ENCODE measurements at places on chromosomes 3 and 15.

DNA sequence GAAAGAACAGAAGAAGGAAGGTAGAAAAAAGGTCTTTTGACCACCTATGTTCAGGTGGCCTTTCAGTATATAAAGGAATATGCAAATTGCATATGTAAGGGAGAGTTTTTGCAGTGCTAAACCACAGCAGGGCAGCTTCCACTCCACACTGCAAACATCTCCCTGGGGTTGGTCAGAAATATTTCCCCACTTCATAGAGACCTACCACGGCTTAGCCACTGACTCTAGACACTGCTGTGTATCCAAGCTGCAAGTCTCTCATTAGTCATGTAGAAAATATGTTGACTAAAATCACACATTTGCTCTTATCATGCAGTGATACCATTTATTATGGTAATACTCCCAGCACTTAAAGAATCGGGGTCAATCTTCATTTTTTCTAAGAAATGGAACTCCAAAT, 214.9 kb upstream of the NR2F2 start:
- DNase-seq, result no peak

DNA sequence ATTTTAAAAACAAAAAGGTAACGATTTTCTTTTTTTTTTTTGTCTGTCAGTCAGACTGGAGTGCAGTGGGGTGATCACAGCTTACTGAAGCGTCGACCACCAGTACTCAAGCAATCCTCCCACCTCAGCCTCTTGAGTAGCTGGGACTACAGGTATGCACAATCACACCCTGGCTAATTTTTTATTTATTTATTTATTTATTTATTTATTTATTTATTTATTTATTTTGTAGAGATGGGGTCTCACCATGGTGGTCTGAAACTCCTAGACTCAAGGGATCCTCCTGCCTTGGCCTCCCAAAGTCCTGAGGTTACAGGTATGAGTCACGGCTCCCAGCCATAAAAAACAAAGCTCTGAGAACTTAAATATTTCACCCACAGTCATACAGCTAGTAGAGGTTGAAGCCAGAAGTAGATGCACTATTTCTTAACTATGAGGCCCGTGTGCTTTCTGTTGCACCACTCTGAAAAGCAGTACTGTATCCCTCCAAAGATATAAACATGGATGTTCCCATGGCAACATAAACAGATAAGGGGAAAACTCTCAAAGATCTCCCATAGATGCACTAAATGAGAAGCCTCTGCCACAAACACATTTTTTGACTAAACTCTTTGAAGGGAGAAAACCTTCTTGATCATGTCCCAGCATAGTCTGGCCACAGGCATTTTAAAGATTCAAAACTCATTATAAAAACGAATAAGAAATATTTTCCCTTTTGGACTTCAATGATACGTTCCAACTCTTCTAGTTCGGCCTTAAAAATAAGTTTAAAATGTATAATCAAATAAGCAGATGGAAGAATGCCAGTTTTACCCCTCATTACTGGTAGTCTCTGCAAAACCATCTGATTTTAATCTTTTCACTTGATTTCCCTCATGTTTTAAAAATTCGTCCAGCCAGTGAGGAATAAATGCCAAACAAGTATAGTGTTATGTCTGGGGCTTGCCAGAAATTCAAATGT, 162.3 kb upstream of the ARHGEF26 start:
- DNase-seq, result no peak

- no peak for DNase-seq
Measured at GRCh38 chr3:128317101-128317697, 149.5 kb downstream of the DNAJB8 start.

DNA sequence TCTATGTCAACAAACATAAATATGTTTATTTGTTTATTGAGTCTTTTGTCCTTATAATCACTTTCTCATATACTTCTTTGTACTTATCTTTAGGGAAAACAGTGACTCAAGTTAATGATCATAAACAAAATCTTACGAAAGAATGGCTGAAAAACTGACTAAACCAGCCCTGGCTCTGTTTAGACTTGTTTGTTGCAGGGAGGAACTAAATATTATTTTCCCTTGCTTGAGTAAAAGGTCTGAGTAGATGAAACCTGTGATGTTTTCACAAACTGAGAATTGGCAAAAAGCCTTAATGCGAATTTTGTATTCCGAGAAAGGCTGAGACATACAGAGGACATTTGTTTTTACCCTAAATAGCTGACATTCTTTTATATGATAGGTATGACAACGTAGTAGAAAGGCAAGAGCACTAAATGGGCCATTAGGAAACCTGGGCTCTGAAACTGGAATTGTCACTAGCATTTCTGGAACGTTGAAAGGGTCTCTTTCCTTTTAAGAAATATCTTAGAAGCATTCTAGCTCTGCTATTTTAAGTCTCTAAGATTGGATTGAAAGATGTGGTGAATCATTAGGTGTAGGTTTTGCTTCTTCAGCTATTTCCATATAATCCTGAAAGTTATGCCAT, 18.2 kb upstream of the CLDN16 start:
- no peak for DNase-seq

DNA sequence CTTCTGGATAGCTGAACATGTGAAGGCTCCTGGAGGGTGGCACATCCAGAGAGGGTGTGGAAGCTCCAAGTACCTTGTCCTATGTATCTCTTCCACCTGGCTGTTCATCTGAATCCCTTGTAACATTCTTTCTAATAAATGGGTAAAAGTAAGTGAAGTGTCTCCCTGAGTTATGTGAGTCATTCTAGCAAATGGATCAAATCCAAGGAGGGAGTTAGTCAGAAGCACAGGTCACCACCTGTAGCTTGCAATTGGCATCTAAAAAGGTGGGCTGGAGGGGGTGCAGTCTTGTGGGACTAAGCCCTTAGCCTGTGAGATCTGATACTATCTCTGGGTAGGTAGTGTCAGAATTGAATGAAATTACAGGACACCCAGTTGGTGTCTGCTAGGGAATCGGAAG, 71.0 kb downstream of the WWTR1 start:
- no peak for DNase-seq

GRCh38 chr3:79414806-79415205, 353.0 kb downstream of the ROBO1 start:
- DNase-seq, result no peak

DNA sequence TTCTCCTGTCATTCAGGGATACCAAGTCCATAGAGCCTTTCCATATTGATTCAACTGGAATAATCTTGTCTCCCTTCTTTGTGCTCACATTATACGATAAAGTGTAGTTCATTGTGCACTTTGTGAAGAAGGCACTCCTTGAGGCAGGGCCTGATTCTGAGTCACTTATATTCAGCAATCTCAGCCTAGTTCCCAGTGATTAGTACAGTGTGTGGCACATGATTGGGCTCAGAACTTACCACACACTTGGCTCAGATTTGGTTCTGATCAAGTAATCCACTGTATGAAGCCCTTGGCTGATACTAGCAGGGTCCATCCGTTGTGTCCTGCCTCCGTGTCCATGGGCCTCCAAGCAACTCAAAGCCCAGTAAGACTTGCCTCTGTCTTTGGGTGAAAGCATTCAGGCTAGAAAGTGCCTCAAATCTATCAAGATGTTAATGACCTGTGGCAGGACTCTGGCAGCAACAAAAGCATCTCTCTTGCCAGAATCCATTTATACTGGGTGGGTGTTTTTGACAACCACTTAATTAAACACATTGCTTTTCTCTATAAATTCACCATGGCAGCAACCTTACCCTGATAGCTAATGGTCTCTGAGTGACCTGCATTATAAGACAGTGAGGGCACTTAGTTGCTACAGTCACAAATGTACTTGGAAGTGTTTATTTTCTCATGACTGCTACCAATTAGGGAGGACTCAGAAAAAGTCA, 51.3 kb downstream of the TPRG1 start:
- no peak for DNase-seq

- DNase-seq, result no peak
Measured at GRCh38 chr15:80549191-80549590, 145.0 kb downstream of the ARNT2 start.

GRCh38 chr3:12452361-12453330, 31.6 kb upstream of the TSEN2 start:
- no peak for DNase-seq

DNA sequence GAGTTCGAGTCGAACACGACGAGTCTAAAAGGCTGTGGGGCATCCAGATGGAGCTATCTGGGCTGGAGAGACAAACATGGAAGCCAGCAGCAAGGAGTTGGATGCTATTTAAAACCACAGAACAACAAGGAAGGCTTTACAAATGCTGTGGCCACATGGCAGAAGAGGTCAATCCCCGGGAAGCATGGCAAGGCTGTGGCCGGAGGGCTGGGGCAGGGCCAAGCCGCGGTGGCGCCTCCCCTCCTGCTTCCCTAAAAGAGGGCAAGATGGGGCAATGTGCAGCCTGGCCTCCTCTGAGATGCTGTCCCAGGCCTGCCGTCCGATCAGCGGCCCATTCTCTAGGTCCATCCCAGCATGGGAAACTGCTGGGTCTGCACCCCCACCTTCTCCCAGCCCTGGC, 139.1 kb downstream of the SRGAP3 start:
- DNase-seq, result no peak

GRCh38 chr3:183762304-183762703, 63.1 kb downstream of the MAP6D1 start:
- DNase-seq, result no peak

GRCh38 chr3:42562047-42562907, 19.5 kb downstream of the SEC22C start:
- peak; percentile 65 for DNase-seq

DNA sequence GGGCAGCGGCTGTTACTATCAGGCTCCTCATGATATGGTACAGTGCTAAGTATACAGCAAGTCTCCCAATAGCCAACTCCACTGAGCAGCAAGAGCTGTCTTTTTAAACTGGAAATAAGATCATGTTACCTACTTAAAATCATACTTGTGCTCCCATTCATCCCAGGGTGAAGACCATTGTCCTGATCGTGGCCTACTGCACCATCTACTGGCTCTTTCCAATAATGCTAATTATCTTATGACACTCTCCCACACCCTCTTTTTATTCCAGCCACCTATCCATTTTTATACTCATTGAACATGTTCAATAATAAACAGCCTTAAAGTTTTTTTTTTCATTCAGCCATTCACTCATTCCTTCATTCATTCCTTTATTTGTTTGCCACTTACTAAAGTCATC, 117.7 kb downstream of the GBE1 start:
- DNase-seq, result peak; percentile 10

DNA sequence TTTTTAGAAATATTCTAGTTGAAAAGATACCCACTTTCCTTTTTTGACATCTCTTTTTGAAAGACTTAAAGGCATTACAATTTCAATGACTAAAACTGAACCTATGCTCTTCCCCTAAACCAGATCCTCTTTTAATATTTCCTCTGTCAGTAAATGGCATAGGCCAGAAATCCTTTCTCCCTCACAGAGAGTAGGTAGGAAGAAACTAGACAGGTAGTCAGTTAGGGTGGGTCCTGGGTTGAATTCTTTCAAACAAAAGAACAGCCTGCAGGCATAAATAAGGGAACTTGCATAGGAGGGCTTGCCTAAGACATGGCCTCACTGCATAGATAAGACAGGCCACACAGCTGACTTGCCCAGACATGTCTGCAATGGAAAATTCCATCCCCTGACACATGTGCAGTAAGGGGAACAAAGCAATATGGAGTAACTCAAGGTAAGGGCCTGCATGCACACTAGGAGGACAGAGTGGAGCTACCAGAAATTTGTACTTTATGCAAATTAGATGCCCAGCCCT, 23.1 kb downstream of the PLSCR5 start:
- DNase-seq, result no peak

- DNase-seq, result no peak
Measured at GRCh38 chr15:98744506-98744905, 96.2 kb downstream of the IGF1R start.

DNA sequence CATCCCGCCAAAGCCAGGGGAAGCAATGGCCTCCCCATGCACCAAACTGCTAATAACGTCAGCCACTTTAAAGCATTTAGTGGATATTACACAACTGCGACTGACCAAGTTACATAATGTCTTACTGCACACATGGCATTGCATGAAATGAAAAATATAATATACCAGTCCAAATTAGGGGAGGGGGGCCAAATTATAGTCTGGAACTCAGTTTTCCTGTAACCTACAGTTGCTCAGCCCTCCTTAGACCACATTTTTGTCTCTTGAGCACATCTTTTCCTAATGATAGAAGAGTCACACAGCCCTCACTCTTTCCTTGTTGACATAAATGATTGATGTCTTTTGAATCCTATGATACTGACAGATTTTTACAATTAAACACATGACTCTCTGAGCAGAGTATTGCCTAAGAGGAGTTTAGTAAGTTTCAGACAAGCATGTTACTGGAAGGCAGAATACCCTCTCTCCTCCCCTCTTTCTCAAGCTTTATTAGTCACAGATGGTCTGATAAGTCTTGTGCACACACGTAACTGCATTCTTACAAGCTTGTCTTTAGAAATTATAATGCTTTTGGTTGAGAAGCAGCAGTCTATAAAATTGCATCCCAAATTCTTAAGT, 1.1 kb upstream of the PLD1 start:
- DNase-seq, result no peak

GRCh38 chr3:18064586-18064985, 322.2 kb upstream of the TBC1D5 start:
- DNase-seq, result no peak

DNA sequence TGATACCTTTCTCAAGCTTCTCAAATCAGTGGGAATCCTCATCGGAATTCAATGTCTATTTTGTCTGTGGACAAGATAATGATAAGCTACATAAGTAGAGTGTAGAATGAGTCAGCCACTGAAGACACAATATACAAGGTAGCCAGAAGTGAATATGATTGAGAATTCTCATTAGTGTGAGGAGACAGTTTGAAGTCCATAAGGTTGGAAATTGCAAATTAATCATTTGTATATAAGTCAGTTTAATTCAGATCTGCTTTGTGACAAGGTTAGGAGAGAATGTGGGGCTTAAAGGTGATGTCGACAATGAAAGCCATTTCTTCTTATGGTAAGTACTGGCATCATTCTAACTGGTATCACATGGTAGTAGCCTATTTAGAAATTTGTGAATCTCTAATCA, 4.2 kb downstream of the ARPP21 start:
- no peak for DNase-seq

DNA sequence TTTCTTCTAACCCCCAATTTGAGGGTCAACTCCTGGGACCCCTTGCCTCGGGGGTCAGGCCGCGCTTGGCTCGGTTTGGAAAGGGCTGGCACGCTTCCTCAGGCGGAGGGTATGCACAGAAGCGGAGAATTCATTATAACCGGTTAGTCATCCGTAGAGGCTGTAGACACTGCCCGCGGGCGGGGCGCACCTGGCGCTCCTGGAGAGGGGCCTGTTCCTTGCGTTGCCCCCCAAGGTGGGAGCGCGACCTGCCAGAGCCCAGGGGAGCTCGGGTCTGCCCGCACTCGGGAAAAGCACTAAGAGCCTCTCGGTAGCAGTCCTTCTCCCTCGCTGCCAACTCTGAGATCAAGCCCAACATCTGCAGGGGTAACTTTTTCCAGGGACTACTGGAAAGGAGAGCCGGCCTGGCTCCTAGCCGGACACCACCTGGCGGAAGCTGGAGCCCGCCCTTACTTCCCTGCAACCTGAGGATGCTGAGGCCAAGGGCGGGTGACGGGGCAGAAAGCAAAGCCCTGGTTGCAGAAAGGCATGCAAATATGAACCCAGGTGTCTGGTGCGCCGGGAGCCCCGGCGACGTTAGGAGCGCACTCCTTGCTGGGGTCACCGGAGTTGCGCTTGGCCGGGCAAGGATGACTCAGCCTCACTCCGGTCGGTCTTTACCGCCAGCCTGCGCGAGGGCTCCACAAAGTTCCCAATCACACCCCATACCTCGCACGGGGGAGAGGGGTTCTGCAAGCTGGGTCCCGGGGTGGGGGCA, 1.5 kb upstream of the CACNA2D3 start:
- DNase-seq, result no peak

- no peak for DNase-seq
Measured at GRCh38 chr3:25661694-25662437, 2.8 kb downstream of the TOP2B start.

- DNase-seq, result no peak
Measured at GRCh38 chr15:78421238-78421965, 16.6 kb upstream of the IREB2 start.

- no peak for DNase-seq
Measured at GRCh38 chr15:78680431-78681075, 39.5 kb upstream of the CHRNB4 start.
